Uterus (tissue), 4 donors: ENCODE measurements at places on chromosomes 12 and 14. TPM values are rescaled to one million over a fixed set of nuclear protein-coding genes. Genes with fewer than 3 reads are reported as not detected.
A peak's percentile ranks its signal among the peaks of the same experiment; 100 is the strongest.

The KLHL33 gene
- total RNA-seq, result 1.3 TPM

The KRT85 gene
- total RNA-seq, result not detected

DNA sequence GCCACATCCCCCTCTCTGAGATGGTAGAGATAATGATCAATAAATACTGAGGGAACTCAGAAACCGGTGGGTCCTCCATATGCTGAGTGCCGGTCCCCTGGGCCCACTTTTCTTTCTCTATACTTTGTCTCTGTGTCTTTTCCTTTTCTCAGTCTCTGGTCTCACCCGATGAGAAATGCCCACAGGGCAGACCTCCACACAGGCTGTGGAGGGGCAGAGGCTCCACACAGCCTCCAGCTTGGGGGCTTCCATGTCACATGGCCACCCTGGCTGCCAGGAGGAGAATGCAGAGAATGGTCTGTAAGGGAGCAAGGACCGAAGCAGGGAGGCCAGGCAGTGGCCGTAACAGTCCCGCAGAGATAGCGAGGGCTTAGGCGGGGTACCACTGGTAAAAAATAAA lies 105.9 kb downstream of the NTF3 start:
- H3K27ac ChIP-seq, result no peak overlapping the region
- no peak overlapping the region for H3K4me3 ChIP-seq
- DNase-seq, result no peak
- no peaks in the 10 kb centered on the region for H3K27me3 ChIP-seq

DNA sequence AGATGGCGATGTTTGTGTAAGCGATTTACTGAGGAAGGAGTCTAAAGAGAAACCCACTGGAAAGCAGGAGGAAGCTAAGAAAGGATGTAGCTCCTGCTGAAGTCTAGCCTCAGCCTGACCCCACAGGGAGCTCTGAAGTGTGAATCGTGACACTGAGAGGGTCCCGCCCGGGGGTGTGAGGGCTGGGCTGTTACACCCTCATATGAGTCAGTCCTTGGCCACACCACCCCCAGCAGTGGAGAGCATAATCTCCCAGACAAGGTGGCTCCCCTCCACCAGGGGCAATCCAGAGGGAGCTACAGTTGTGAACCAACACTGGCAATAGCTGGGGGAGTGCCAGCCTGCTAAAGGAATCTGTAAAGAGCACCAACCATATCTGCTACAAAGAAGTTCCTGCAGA lies 31.5 kb downstream of the SVOP start:
- H3K4me3 ChIP-seq, result no peak overlapping the region
- no peaks in the 10 kb centered on the region for H3K27me3 ChIP-seq
- H3K4me1 ChIP-seq, result no peaks in the 10 kb centered on the region
- H3K27ac ChIP-seq, result no peak overlapping the region
- no peak for DNase-seq
- no peaks in the 10 kb centered on the region for H3K36me3 ChIP-seq

GRCh38 chr12:18340786-18341185 lies 79.5 kb downstream of the PIK3C2G start:
- H3K4me3 ChIP-seq, result no peak overlapping the region
- H3K27me3 ChIP-seq, result no peaks in the 10 kb centered on the region
- H3K36me3 ChIP-seq, result no peaks in the 10 kb centered on the region
- H3K4me1 ChIP-seq, result no peaks in the 10 kb centered on the region
- H3K27ac ChIP-seq, result peak overlapping the region; percentile 24

- H3K4me1 ChIP-seq, result no peaks in the 10 kb centered on the region
- H3K27ac ChIP-seq, result peak overlapping the region; percentile 73
- peak; percentile 49 for DNase-seq
- H3K27me3 ChIP-seq, result no peaks in the 10 kb centered on the region
Observed at GRCh38 chr14:100678469-100678828, 48.2 kb upstream of the DLK1 start.

- H3K36me3 ChIP-seq, result no peaks in the 10 kb centered on the region
- no peak for DNase-seq
- no peaks in the 10 kb centered on the region for H3K4me1 ChIP-seq
- no peak overlapping the region for H3K27ac ChIP-seq
Observed at GRCh38 chr12:69404851-69405565, 45.5 kb downstream of the YEATS4 start.

- no peak overlapping the region for H3K27ac ChIP-seq
- no peaks in the 10 kb centered on the region for H3K36me3 ChIP-seq
- no peak overlapping the region for H3K4me3 ChIP-seq
- H3K4me1 ChIP-seq, result no peaks in the 10 kb centered on the region
- no peak for DNase-seq
Observed at GRCh38 chr14:70995671-70996070, 88.4 kb downstream of the PCNX1 start.

- H3K4me3 ChIP-seq, result no peak within 1 kb of the TSS
- H3K36me3 ChIP-seq, result no peaks in the 10 kb centered on the region
- H3K4me1 ChIP-seq, result no peaks in the 10 kb centered on the region
- H3K27me3 ChIP-seq, result peaks cover under 1% of the 10 kb centered on the region
Observed at GRCh38 chr14:103928011-103928890, at the start of gene TDRD9. Gene TDRD9, plus strand, starts transcription at chr14:103928456. Its CDS starts 54 bp downstream, at chr14:103928510.

The SRRM4 gene
- total RNA-seq, result not detected

The RNF212B gene
- total RNA-seq, result not detected

The NGB gene
- not detected for total RNA-seq

DNA sequence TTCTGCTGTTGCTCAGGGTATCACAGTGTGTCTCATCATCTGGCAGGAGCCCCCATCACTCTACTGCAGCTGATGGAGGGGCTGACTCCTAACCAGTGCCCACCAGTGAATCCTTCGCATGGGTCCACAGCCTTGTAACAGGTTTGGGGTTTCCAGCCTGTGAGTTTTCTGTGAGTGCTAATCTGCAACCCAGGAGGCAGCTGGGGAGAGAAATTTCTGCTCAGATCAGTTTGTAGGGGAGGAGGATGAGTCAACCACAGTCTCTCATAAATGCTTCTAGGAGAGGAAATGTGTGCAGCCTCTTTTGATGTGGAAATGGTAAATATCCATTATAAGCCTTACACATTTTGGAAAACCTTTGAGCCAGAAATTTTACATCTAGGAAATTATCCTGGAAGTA lies 871.3 kb downstream of the AACS start:
- H3K27ac ChIP-seq, result no peak overlapping the region
- no peaks in the 10 kb centered on the region for H3K4me1 ChIP-seq
- H3K27me3 ChIP-seq, result no peaks in the 10 kb centered on the region
- H3K4me3 ChIP-seq, result no peak overlapping the region
- H3K36me3 ChIP-seq, result no peaks in the 10 kb centered on the region

DNA sequence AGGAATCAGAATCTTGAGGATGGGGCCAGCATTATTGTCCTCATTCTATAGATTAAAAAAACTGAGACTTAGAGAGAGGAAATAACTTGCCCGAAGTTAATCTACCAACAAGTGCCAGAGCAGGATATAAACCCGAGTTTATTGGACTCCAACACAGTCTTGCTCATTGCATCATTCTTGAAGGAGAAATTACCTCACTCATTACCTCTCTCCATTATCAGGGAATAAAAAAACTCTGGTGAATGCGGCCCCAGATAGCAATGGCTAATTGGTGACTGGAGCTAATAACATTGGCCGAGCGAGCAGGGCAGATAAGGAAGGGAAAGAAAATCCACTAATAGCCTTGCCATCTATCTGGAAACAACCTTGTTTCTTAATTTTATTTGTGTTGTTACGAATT lies 24.7 kb upstream of the TMED10 start:
- no peaks in the 10 kb centered on the region for H3K36me3 ChIP-seq
- no peak for DNase-seq
- H3K27ac ChIP-seq, result no peak overlapping the region
- H3K4me1 ChIP-seq, result no peaks in the 10 kb centered on the region

- H3K27ac ChIP-seq, result no peak overlapping the region
- no peak overlapping the region for H3K4me3 ChIP-seq
- no peaks in the 10 kb centered on the region for H3K27me3 ChIP-seq
Observed at GRCh38 chr14:85391892-85392291, 138.1 kb upstream of the FLRT2 start.

The MYO1A gene
- total RNA-seq, result 1.3 TPM

DNA sequence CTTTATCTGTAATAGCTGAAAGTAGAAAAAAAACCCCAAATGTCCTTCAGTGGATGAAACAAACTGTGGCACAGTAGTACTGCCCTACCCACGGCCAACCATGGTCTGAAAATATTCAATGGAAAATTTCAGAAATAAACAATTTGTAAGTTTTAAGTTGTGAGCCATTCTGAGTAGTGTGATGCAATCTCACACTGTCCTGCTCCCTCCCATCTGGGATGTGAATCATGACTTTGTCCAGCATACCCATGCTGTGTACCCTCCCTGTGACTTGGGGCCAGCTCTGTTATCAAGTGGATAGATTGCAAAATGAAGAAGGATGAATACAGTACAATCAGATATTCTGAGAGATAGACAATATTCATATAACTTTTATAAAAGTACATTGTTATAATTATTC lies 106.2 kb downstream of the SMOC1 start:
- no peaks in the 10 kb centered on the region for H3K36me3 ChIP-seq
- no peak overlapping the region for H3K27ac ChIP-seq
- H3K27me3 ChIP-seq, result no peaks in the 10 kb centered on the region
- no peaks in the 10 kb centered on the region for H3K4me1 ChIP-seq

- no peaks in the 10 kb centered on the region for H3K36me3 ChIP-seq
- peaks cover 15% of the 10 kb centered on the region for H3K4me1 ChIP-seq
- peak; percentile 23 for DNase-seq
Observed at GRCh38 chr12:120534703-120535655, 823 bp downstream of the RNF10 start.

The GLIPR1 gene
- 43.8 TPM for total RNA-seq

- no peak for DNase-seq
- no peaks in the 10 kb centered on the region for H3K4me1 ChIP-seq
- no peak overlapping the region for H3K4me3 ChIP-seq
- H3K27ac ChIP-seq, result no peak overlapping the region
Observed at GRCh38 chr12:49388682-49389386, 21.6 kb downstream of the SPATS2 start.

The KRT82 gene
- total RNA-seq, result not detected

GRCh38 chr14:81427348-81428058 lies 27.4 kb upstream of the STON2 start:
- H3K27me3 ChIP-seq, result no peaks in the 10 kb centered on the region
- no peak overlapping the region for H3K27ac ChIP-seq
- no peaks in the 10 kb centered on the region for H3K36me3 ChIP-seq

GRCh38 chr12:3150931-3151835 lies 74.0 kb downstream of the TSPAN9 start:
- peaks cover 25% of the 10 kb centered on the region for H3K4me1 ChIP-seq
- peak overlapping the region; percentile 52 for H3K27ac ChIP-seq
- no peak overlapping the region for H3K4me3 ChIP-seq
- H3K27me3 ChIP-seq, result no peaks in the 10 kb centered on the region
- H3K36me3 ChIP-seq, result no peaks in the 10 kb centered on the region

The SYNDIG1L gene
- total RNA-seq, result not detected

The GLIPR1L1 gene
- total RNA-seq, result not detected

DNA sequence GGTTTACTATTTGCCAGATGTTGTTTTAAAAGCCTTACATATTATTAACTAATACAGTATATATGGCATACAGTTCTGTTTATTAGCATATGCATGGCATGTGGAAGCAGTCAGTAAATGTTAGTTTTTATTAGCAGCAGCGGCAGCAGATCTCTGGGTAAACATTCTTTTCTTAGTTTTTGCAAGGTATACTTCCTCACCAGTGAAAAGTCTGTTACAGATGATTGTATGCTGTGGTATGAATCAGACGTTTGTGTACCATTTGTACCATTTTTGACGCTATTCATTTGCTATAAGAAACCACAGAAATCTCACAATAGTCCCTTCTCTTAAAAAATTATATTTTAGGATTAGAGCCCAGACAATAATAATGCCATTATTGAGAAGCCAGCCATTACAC lies 17.8 kb downstream of the STK38L start:
- peak overlapping the region; percentile 37 for H3K27ac ChIP-seq
- H3K27me3 ChIP-seq, result no peaks in the 10 kb centered on the region
- no peaks in the 10 kb centered on the region for H3K36me3 ChIP-seq
- no peak for DNase-seq
- peaks cover 4% of the 10 kb centered on the region for H3K4me1 ChIP-seq
- no peak overlapping the region for H3K4me3 ChIP-seq

DNA sequence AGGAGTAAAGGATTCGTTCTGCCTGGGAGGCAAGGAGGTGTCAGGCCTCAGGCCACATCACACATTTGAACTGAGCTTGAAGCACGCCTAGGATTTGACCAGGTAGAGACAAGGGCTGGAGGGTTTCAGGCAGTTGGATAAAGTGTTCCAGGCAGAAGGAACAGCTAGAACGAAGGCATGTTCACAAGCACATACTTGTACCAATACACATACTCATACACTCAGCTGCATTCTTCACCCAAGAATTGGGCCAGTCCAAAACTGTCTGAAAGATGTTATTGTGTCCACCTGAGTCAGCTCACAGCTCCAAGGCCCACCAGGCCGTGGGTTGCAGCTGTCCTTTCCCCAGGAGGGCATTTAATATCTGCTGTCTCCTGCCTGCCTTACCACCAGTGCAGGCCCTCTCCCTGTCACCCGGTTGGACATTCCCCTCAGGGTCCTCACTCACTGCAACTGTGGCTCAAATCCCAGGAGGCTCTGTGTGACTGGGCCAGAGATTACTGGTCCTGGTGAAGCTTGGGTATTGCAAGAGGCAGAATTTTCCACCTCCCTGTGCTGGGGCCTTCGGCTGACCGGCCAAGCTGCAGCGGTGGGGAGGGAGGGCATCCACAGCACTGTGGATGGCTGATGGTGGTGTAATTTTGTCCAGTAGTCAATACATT lies 12.8 kb upstream of the AQP2 start:
- no peak overlapping the region for H3K4me3 ChIP-seq
- DNase-seq, result no peak
- no peak overlapping the region for H3K27ac ChIP-seq
- no peaks in the 10 kb centered on the region for H3K4me1 ChIP-seq
